ENCODE measurements at places on chromosomes 4 and X.
A peak's percentile ranks its signal among the peaks of the same experiment; 100 is the strongest.

GRCh38 chr4:121535351-121535750 is 154.5 kb upstream of the QRFPR start:
- DNase-seq, result no peak

- no peak for DNase-seq
Observed at GRCh38 chr4:10810411-10810810, 125.8 kb upstream of the CLNK start.

GRCh38 chr4:154741922-154742850 is 1.6 kb upstream of the LRAT start:
- peak; percentile 14 for DNase-seq

DNA sequence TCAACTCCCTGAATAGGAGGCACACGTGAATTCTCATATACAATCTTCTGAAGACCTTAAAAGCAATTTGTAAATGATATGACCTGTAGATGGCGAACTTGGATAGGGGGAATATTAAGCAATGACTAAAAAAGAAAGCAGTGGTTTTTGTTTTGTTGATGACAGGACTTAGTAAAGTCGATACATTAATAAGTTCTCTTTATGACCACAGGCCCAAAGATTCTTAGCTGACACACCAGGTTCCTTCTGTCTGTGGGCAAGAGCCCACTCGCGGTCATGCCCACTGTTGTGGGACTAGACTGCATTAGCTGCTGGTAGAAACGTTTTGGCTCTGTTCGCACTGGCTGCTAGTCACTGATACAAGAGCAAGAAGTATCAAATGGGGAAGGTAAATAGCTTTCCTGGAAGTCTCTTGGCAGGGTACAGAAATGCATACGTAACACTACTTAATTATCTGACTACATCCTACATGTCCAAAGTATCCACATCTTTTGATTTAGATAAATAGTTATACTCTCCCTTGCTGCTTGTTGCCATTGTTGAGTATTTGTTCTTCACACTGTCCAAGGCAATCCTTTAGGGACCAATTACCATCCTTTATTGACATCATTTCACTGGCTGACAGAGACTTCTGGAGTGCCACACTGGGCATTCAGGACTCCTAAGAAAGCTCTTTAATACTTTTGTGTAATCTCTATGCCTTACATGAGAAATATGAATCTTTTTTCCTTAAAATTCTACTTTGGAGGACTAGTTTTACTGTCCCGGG is 31.0 kb downstream of the ALPK1 start:
- no peak for DNase-seq

GRCh38 chr4:81360737-81361136 is 111.0 kb downstream of the RASGEF1B start:
- no peak for DNase-seq

DNA sequence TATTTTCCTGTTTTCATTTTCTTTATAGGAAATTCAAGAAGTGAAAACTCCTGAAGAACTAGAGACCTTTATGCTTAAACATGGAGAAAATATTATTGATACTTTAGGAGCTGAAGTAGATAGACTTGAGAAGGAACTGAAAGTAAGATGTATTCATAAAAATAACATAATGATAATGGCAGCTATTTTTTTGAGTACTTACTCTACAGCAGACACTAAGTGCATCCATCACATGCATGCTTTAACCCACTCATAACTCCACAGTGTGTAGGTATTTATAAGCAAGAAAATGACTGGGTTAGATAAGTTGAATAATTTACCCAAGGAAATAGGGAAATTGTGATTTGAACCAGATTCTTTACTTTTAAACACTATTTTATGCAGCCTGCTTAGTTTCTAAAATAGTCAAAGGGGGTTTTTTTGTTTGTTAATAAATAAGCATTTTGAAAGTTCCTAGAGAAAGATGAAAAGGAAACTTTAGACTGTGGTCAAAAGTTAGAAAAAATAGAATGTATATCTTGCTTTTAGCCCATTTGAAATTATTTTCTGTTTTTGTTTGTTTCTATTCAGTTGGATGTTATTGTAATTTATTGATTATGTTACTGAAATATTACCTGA is 74.2 kb downstream of the BEND4 start:
- peak; percentile 14 for DNase-seq

DNA sequence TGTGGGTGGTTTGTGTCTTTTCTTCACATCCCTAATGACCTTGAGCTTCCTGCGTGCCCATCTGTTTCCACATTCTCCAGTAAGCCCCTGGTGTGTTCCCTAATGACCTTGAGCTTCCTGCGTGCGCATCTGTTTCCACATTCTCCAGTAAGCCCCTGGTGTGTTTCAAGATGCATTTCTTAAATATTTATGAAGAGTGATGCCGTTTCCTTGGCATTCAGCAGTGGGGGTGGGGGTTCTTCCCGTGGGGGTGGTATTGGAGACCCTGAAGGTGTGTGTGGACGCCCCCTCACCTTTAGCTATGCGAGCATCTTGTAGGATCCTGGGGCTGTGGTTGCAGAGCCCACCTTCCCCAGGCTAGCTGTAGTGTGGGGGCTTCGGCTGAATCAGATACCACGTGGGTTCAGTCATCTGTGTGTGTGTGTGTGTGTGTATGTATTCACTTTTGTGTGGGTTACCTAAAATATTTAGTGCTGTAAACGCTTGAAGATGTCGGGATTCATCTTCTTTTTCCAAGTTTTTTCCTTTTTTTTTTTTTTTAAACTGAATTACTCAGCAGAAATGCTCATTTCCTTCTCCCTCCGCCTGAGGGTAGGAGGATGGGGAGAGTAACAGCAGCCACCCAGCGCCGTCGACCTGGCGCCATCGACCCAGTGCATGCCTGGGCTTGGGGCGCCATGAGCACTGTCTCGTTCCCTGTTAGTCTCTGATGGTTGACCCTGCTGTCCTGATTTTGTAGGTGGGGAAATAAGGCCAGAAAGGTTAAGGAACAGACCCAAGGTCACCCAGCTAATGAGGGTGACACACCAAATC is 9.9 kb downstream of the NSG1 start:
- no peak for DNase-seq

All from GM12891 (cell line).